H1 (cell line): ENCODE measurements at places on chromosomes 2 and 18.

DNA sequence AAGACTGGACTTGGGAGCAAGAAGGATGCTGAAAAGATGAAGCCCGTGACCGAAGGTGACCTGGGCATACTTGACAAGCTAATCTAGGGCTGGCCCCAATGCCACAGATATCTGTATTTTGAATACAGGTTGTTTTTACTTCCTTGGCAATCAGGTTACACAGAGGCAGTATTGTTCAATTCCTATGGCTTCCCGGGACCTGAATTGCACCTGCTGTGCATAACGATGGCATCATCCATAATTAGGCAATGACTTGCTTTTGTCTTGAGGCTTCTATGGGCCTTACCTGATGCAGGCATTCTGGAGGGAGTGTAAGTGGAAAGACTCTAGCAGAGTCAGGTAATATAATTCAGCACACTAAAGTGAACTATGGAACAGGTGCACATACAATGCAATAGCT is 60.6 kb upstream of the CUL3 start:
- DNase-seq: no peak

DNA sequence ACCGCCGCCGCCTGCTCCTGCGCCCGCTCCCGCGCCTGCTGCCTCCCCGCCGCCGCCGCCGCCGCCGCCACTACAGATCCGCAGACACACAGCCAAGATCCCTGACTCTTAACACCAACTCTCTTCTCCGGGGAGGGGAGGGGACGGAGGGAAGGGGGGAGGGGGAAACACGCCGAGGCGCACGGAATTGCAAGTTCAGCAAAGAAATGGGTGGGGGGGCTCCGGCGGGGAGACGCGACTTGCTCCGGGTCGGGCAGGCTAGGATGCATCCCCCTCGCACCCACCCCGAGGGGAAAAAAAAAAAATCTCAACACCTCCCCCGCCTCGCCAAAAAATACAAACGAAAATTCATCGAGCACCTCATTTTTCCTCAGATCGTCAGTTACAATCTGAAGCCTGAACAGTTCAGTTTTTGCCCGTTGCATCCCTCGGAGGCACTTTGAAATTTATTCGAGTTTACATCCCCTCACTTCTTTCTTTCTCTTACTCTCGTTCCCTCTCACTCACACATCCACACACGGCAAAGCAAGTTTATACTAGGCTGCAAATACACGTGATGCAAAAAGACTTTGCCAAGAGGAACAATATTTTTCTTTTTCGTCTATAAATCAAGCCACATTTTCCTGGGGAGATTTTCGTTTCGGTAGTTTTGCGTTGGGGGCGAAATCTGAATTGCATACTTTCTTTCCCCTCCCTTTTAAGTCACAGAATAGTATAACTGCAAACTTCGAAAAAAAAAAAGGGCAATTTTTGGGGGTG is at the start of gene TCF4:
TCF4 (minus strand) TSS at position 82 of the 759 bp plus-strand sequence. CDS start 1,076 bp downstream, outside the sequence.
- peak; percentile 72 for DNase-seq

- DNase-seq: no peak
These were observed 68.6 kb downstream of the CAB39 start for GRCh38 chr2:230781130-230781797.

DNA sequence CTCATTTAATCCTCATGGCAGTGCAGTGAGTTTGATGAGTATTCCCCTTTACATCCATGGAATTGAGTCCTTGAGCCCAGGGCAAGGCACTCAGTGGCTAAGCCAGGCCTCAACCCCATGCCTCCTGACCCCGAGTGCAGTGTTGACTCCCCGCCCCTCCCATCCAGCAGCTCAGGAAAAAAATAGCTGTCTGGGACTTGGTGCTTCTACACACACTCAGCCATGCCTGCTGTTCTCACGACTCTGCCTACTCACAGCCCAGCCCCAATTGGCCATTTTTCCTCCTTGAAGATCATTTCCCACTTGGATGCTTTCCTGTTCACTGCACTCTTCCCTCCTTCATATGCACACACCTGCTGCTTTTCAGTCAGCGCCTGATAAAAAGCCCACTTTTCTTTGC is 8.8 kb downstream of the FOSL2 start:
- no peak for DNase-seq

DNA sequence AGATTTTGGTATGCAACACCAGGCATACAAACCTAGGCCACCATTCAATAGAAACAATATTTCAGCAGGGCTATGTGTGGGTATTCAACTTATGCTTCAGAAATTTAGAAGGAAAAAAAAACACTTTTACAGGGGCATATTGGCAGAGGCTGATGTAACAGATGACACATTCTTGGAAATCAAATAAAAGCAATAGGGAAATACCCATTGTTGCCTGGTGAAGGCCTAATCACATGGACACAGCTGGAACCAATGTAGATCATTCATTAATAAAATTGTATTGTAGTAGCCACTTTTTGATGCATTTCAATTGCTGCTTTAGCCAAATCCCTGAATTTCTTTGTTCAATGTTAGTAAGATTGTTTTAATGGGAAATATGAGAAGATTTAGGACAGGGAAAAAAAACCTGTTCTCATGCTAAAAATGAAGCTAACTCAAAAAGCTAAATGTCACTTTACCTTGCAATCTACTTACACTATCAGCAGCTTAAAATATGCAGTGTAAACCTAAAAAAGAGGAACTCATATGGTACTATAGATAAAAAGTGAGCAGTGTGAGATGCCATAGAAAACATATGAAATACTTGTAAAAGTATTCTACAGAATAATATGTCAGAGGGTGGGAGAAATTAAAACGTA is 289.4 kb downstream of the ZEB2 start:
- no peak for DNase-seq

DNA sequence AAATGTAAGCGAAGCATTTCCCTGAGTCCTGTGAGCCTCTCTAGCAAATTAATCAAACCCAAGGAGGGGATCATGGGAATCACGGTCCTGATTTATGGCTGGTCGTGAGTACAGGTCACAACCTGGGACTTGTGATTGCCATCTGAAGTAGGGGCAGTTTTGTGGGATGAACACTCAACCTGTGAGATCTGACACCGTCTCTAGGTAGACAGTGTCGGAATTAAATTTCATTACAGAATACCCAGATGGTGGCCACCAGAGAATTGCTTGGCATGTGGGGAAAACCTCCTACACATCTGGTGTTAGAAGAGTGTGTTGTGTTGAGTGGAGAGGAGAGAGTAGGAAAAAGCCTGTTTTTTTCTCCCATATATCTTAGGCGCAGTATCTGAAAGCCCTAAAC is 12.5 kb downstream of the CAPN14 start:
- no peak for DNase-seq

DNA sequence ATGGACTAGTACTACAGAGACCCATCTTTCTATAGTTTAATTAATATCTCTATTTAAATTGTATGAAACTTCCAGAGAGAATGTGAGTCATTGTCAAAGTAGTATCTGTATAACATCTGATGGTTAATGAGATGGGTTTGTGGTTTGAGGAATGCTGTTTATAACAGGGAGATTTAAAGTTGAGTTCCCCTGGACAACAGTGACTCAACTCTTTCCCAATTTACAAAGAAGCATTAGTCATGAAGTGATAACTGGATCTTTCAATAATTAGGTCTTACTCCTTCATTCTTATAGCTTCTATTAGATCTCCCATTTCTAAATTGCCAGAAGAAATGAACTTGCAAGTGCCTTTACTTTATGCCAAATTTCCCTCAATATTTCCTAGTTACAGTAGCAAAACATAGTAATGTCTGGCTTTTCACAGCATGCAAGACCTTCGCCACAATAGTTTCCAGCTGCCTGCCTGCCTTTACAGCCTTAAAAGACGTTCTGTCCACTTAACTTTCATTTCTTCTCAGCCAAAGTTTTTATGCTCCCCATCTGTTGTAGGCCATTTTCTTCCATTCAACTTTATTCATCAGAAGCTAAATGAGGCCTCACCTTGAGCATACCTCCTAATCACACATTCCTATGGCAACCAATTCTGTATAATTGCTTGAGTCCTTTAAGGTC is 47.7 kb upstream of the WDR75 start:
- no peak for DNase-seq

DNA sequence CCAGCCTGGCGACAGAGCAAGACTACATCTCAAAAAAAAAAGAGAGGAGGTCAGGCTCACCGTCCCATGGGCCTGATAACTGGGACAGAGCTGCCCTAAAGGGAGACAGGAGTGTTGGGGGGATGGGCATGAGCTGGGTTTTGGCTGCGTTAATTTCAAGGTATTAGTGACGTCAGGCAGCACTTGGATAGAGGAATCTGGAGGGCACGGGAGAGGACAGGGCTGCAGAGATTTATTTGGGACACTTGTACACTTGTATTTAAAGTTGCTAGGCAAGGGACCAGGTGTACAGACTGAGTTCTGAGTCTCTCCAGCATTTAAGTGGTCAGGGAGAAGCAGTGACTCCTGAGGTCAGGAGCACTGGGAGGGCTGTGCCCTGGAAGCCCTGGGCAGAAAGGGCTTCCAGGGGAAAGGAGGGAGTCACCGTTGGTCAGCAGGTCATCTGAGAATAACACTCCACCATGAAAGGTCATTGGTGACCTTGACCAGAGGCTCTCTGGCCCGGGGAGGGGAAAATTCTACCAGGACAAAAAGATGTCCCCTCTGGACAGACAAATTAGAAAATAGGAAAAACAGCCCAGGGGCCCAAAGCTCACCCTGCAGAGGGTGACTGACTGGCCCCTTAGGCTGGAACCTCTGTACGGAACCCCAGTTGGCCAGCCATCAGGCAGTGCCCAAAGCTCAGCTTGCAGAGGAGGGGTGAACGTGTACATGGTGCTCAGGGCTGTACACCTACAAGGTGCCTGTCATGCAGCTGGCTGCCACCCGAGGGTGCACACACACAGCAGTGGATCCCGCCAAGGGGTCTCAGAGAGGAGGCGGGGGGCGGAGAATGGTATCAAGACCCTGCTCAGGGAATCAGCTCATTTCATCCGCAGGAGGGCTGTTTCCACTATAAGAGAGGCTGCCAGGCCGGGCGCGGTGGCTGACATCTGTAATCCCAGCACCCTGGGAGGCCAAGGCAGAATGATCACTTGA is 23.0 kb upstream of the CNNM3 start:
- DNase-seq: no peak

DNA sequence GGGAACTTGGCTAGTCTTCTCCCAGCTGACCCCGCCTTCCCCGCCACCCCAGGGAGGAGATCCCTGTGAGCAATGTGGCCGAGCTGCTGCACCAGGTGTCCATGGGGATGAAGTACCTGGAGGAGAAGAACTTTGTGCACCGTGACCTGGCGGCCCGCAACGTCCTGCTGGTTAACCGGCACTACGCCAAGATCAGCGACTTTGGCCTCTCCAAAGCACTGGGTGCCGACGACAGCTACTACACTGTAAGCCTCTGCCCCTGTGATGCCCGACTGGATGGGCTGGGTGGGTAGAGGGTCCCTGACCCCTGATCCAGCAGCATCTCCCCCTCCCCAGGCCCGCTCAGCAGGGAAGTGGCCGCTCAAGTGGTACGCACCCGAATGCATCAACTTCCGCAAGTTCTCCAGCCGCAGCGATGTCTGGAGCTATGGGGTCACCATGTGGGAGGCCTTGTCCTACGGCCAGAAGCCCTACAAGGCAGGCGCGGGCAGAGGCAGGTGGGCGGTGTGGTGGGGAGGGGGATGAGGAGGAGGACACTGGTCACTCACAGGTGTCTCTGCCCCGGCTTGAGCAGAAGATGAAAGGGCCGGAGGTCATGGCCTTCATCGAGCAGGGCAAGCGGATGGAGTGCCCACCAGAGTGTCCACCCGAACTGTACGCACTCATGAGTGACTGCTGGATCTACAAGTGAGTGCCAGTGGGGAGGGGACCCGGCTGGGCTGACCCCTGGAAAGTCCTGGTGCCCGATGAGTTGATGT is 24.2 kb downstream of the ZAP70 start:
- no peak for DNase-seq

DNA sequence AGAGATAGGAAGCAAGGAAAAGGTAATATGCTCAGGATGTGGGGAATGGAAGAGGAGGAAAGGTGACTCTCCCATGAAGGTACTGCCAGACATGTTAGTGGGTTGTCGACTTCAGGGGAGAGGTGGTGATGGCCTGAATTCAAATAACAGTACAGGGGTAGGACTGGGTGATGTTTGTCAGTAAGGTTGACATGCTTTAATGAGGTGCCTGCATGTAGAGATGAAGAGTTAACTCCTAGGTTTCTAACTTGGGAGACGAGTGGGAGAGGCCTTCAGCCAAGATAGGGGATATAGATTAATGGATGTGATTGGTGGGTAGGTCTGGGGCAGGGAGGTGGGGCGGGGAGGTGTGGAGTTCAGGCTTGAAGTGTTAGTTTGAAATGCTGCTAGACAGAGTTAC is 2.6 kb downstream of the NAPG start:
- no peak for DNase-seq

DNA sequence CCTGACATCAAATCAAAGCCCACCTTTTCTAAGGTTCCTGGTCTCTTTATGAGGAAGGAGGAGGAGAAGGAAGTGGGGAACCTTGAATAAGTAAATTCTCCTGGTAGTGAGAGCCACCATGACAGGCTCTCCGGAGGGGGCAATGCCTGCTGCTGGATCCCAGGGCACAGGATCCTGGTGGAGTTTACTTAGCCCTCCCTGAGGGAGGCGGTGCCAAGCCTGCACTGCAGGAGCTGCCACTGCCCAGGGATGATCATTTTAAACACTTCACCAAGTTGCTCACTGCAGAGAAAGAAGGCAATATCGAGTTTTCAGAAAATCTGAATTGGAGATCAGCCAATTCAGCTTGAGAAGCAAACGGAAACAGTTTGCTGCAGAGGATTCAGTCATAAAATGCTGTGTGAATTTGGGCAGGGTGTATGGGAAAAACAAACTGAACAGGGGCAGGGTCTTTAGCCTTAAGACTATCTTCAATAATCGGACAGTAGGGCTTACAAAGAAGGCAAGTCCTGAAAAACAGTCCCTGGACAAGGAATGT is 200.7 kb downstream of the RAD51AP2 start:
- no peak for DNase-seq

GRCh38 chr18:77090546-77091174 is 41.9 kb downstream of the MBP start:
- DNase-seq: no peak

- no peak for DNase-seq
These were observed 395.8 kb downstream of the PID1 start for GRCh38 chr2:228875152-228875900.

- DNase-seq: no peak
These were observed 2.5 kb downstream of the UXS1 start for GRCh38 chr2:106191511-106192016.

GRCh38 chr2:210302326-210302725 is 12.6 kb downstream of the MYL1 start:
- DNase-seq: no peak
